ENCODE measurements at places on chromosomes 7 and 10. TPM values are rescaled to one million over a fixed set of nuclear protein-coding genes. Genes with fewer than 3 reads are reported as not detected.
A peak's percentile ranks its signal among the peaks of the same experiment; 100 is the strongest.

NUPR2 gene
- total RNA-seq, result not detected

RARRES2 gene
- total RNA-seq, result 1.4 TPM

DNA sequence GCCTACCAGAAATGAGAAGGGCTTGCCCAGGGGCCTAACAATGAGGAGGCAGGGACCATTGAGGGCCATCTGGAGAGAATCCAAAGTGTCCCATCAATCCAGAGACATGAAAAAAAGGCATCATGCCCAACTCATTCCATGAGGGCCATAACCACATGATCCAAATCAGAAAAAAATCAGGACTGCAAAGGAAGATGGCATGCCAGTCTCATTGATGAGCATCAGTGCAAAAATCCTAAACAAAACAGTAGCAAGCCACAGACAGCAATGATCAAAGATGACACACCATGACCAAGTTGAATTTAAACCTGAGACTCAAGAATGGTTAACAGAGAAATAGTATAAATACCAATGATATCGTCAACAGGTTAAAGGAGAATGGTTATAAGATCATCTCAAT, 7.0 kb upstream of the CYP3A4 start:
- no peak for DNase-seq
- H3K36me3 ChIP-seq, result no peaks in the 10 kb centered on the region
- peaks cover 20% of the 10 kb centered on the region for H3K27me3 ChIP-seq
- no peak overlapping the region for H3K4me3 ChIP-seq
- H3K27ac ChIP-seq, result no peak overlapping the region

C10orf62 gene
- total RNA-seq, result not detected

- H3K27ac ChIP-seq, result no peak overlapping the region
- H3K36me3 ChIP-seq, result no peaks in the 10 kb centered on the region
- peaks cover 1% of the 10 kb centered on the region for H3K4me1 ChIP-seq
- no peaks in the 10 kb centered on the region for H3K27me3 ChIP-seq
Observed at GRCh38 chr10:24731942-24732341, 8.3 kb upstream of the ARHGAP21 start.

OR9A2 gene
- total RNA-seq, result not detected

GRCh38 chr7:120877701-120878100, 19.8 kb upstream of the TSPAN12 start:
- H3K36me3 ChIP-seq, result no peaks in the 10 kb centered on the region
- peaks cover 5% of the 10 kb centered on the region for H3K4me1 ChIP-seq

ADGRA1 gene
- not detected for total RNA-seq

GRCh38 chr10:118369641-118370205, 27.6 kb upstream of the FAM204A start:
- no peaks in the 10 kb centered on the region for H3K27me3 ChIP-seq
- no peak for DNase-seq
- H3K4me3 ChIP-seq, result no peak overlapping the region
- H3K27ac ChIP-seq, result no peak overlapping the region
- H3K36me3 ChIP-seq, result no peaks in the 10 kb centered on the region

- H3K4me3 ChIP-seq, result no peak overlapping the region
- H3K36me3 ChIP-seq, result peaks cover 10% of the 10 kb centered on the region
- no peak for DNase-seq
- H3K27ac ChIP-seq, result no peak overlapping the region
- H3K4me1 ChIP-seq, result peaks cover 53% of the 10 kb centered on the region
Observed at GRCh38 chr7:137753067-137753466, 93.7 kb downstream of the DGKI start.

- peaks cover 5% of the 10 kb centered on the region for H3K27me3 ChIP-seq
Observed at GRCh38 chr10:96380821-96381220, 22.0 kb upstream of the OPALIN start.

DNA sequence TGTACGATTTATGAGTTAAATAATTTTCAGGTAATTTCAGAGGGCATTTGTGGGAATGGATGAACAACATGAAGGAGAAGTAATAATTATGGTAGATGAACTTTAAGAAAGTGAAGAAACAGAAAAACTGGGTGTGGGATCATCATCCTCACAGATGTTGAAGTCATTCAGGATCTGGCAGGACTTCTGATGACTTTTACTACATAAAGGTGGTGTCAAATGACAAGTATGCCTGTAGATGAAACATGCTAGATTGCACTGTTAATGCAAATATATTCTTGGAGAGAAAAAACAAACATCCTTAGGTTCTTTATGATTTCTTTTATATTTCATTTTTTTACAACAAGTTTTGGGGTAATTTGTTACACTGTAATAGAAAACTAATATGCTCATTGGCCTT, 230.2 kb downstream of the PCLO start:
- H3K27ac ChIP-seq, result no peak overlapping the region
- H3K27me3 ChIP-seq, result no peaks in the 10 kb centered on the region
- no peak overlapping the region for H3K4me3 ChIP-seq
- H3K36me3 ChIP-seq, result no peaks in the 10 kb centered on the region

- H3K4me3 ChIP-seq, result peak overlapping the region; percentile 85
- peaks cover 3% of the 10 kb centered on the region for H3K36me3 ChIP-seq
- no peak for DNase-seq
Observed at GRCh38 chr7:100583132-100584053, 2.5 kb downstream of the LRCH4 start.

- peaks cover 2% of the 10 kb centered on the region for H3K36me3 ChIP-seq
- H3K27me3 ChIP-seq, result no peaks in the 10 kb centered on the region
- no peak overlapping the region for H3K27ac ChIP-seq
- no peak for DNase-seq
- no peak overlapping the region for H3K4me3 ChIP-seq
- peaks cover 6% of the 10 kb centered on the region for H3K4me1 ChIP-seq
Observed at GRCh38 chr7:130987092-130987491, 253.1 kb upstream of the KLF14 start.

GRID2IP gene
- total RNA-seq, result 0.15 TPM

GRCh38 chr10:120475844-120476791, 19.1 kb downstream of the PLPP4 start:
- peaks cover 3% of the 10 kb centered on the region for H3K36me3 ChIP-seq
- no peak for DNase-seq
- no peak overlapping the region for H3K4me3 ChIP-seq
- H3K4me1 ChIP-seq, result peaks cover 19% of the 10 kb centered on the region

ABCB4 gene
- 0.15 TPM for total RNA-seq

GRCh38 chr7:74280985-74281384, 8.2 kb upstream of the CLIP2 start:
- no peak overlapping the region for H3K4me3 ChIP-seq
- no peaks in the 10 kb centered on the region for H3K27me3 ChIP-seq
- peaks cover 28% of the 10 kb centered on the region for H3K4me1 ChIP-seq
- no peaks in the 10 kb centered on the region for H3K36me3 ChIP-seq
- peak overlapping the region; percentile 99 for H3K27ac ChIP-seq

DNA sequence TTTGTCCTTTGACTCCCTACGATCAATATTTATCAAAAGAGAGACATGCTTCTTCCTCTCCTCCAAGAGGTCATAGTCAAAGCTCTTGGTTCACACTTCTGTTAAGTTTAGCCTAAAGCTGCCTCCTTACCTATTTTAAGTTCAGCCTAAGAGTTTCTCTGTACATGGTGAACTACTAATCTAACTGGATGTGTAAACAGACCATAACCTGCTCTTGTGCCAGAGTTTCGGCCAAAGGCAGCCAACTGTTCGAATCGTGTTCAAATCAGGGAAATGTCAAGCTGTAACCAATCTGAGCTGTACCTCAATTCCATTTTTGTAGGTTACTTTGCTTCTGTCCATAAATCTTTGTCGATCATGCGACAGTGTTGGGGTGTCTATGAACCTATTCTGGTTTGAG, 414.8 kb downstream of the PHTF2 start:
- DNase-seq, result no peak
- no peak overlapping the region for H3K4me3 ChIP-seq
- H3K4me1 ChIP-seq, result peaks cover 5% of the 10 kb centered on the region
- H3K36me3 ChIP-seq, result no peaks in the 10 kb centered on the region

FZD1 gene
- 24.3 TPM for total RNA-seq

HOXA1 gene
- total RNA-seq, result 2.7 TPM

DNA sequence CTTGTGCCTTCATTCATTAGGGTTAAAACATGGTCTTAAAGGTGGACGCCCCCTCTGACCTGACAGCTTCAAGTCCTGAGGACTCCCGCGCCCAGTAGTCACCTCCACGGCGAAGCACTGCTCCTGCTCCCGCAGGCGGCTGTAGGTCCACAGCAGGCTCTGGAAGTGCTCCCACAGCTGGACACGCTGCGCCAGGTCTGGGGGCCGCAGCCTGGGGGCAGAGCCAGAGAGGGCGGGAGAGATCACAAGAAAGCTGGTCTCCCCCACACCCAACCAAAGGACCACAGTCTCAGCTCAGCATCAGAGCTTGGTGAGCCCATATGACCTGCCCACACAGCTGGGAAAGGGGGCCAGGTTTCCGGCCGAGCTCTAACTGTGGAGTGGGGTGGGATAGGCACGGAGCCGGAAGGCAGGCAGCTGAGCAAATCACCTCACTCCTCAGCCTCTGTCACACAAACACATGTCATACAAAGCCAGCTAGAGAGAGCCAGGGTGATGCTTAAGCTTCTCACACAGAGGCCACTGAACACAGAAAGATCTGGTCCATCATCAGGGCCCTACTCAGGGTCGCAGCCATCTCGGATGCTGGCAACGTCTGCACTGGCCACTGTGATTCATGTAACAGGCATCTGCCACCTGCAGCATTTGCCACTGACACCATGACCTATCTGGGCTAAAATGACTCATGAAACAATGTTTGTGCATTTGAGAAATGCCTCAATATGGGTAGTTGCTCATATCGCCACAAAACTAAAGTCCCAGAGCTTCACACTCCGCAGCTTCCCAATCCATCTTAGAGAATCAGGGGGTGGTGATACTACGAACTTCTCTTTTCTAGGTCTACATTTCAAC, 12.6 kb downstream of the HPS1 start:
- H3K27me3 ChIP-seq, result no peaks in the 10 kb centered on the region
- no peak for DNase-seq
- H3K4me1 ChIP-seq, result peaks cover 10% of the 10 kb centered on the region
- H3K27ac ChIP-seq, result no peak overlapping the region
- H3K4me3 ChIP-seq, result no peak overlapping the region

GRCh38 chr7:17640730-17641377, 299.4 kb downstream of the SNX13 start:
- no peaks in the 10 kb centered on the region for H3K36me3 ChIP-seq
- no peaks in the 10 kb centered on the region for H3K27me3 ChIP-seq
- no peak overlapping the region for H3K4me3 ChIP-seq
- peaks cover 14% of the 10 kb centered on the region for H3K4me1 ChIP-seq
- DNase-seq, result no peak

DNA sequence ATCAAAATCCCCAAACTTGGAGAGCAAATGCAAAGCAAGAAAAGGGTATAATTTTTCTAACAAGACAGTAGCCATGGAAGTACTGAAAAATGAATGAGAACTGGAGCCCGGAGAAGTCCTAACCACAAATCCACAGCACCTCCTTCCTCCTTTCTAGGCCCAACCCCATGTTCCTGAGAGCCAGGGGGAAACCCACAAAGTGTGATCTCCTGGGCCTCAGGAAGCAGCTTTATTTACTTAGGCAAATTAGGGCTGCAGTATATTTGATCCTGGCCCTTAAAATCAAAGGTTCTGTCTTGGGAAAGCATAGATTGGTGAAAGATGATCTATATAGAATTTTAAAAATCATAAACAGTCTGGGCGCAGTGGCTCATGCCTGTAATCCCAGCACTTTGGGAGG, 103.0 kb downstream of the DOCK4 start:
- H3K36me3 ChIP-seq, result peaks cover 3% of the 10 kb centered on the region
- H3K27me3 ChIP-seq, result no peaks in the 10 kb centered on the region
- DNase-seq, result no peak
- H3K4me3 ChIP-seq, result no peak overlapping the region

DNA sequence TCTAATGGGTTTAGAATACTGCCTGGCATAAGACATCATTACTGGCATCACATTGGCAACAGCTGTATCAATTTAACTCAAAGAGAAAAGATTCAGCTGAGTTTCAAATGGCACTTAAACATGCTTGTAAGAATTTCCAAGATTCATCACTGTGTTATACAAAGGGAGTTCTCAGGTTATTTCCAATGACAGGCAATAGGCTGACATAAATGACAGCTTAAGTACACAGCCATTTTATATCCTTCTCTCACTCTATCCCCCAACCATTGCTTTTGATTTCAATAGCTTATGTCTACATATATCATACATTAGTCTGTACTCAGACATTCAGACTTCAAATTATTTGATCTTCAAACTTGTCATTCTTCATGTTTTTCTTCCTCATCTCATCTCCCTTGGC, 45.5 kb upstream of the CABCOCO1 start:
- DNase-seq, result no peak
- no peak overlapping the region for H3K27ac ChIP-seq
- H3K4me3 ChIP-seq, result no peak overlapping the region
- H3K27me3 ChIP-seq, result no peaks in the 10 kb centered on the region
- no peaks in the 10 kb centered on the region for H3K36me3 ChIP-seq

GRCh38 chr7:116762971-116763370, 91.0 kb downstream of the MET start:
- no peaks in the 10 kb centered on the region for H3K27me3 ChIP-seq
- no peak for DNase-seq
- H3K4me3 ChIP-seq, result no peak overlapping the region
- H3K27ac ChIP-seq, result no peak overlapping the region
- H3K36me3 ChIP-seq, result peaks cover 13% of the 10 kb centered on the region

DNA sequence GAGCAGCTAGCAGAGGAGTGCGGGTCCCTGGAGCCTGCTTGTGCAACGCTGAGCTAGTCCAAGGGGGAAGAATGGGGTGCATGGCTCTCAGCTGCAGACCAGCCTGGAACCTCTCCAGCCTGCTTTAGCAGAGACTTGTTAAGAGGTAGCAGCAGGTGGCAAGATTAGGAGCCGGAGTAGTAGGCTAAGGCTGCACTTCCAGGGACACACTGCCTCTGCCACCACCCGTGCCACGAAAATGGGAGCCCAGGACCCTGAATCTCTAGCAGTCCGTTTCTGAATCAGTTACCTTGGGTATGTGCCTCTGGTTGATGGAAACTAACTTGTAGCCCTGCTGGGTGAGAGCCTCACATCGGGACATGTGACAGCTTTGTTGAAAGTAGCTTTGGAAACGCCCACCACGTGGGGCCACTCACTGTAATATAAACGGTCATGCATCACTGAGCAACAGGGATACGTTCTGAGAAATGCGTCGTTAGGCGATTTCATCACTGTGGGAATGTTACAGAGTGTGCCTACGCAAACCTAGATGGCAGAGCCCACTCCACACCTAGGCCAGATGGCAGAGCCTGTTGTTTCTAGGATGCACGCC, 25.9 kb downstream of the HTRA1 start:
- H3K36me3 ChIP-seq, result peaks cover 15% of the 10 kb centered on the region
- H3K27me3 ChIP-seq, result no peaks in the 10 kb centered on the region
- DNase-seq, result no peak
- no peak overlapping the region for H3K4me3 ChIP-seq
- peaks cover 85% of the 10 kb centered on the region for H3K4me1 ChIP-seq

DNA sequence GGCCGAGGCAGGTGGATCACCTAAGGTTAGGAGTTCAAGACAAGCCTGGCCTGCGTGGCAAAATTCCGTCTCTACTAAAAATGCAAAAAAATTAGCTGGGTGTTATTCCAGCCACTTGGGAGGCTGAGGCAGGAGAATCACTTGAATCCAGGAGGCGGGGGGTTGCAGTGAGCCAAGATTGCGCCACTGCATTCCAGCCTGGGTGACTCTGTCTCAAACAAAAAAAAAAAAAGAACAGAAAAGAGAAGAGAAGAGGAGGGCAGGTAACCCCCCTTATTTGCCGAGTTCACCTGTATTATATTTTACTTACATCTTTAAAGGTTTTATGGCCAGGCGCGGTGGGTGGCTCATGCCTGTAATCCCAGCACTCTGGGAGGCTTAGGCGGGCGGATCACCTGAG, 91.7 kb downstream of the RNF216 start:
- no peak for DNase-seq
- H3K4me3 ChIP-seq, result no peak overlapping the region
- H3K4me1 ChIP-seq, result peaks cover 79% of the 10 kb centered on the region

- peaks cover 54% of the 10 kb centered on the region for H3K36me3 ChIP-seq
- peaks cover 17% of the 10 kb centered on the region for H3K4me1 ChIP-seq
- no peaks in the 10 kb centered on the region for H3K27me3 ChIP-seq
- H3K4me3 ChIP-seq, result no peak overlapping the region
Observed at GRCh38 chr7:149202831-149203231, 7.5 kb downstream of the ZNF282 start.
